ENCODE measurements at places on chromosomes 12 and 14.

DNA sequence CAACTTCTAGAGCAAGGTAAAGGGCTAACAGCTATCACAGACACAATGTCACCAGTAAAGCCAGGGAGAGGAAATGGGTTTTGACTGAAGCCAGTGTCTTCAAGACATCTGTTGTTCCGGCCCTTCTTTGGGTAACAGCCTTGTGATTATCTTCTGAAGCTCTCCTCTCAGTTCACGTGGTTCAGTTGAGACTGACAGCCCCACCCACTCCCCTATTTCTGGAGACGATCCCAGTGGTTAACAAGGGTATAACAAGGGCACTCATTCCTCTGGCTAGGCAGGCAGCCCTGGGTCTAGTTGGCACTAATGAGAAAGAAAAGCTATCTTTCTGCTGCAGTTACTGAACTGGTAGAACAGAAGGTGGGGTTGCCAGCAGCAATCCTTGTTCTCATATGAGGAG, 6.9 kb downstream of the GNPTAB start:
- peak; percentile 69 for DNase-seq

GRCh38 chr12:21155522-21156351, 24.7 kb downstream of the SLCO1B1 start:
- DNase-seq, result no peak

DNA sequence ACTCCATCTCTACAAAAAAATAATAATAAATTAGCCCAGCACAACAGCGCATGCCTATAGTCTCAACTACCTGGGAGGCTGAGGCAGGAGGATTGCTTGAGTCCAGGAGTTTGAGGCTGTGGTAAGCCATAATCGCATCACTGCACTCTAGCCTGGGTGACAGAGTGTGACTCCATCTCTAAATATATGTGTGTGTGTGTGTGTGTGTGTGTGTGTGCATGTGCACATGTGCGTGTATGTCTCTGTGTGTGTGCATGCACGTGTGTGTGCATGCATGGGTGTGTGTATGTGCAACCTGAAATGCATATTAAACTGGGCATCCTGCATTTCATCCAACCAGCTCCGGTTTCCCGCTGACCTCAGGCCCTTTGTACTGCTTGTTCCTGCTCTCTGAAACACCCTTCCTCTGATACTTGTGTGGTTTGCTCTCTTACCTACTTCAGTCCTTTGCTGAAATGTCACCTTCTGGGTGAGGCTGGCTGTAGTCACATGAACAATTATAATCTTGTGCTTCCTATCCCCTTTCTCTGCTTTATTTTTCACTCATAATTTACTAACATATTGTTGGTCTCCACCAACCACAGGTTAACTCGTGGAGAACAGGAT, 46.9 kb downstream of the PHLDA1 start:
- no peak for DNase-seq

DNA sequence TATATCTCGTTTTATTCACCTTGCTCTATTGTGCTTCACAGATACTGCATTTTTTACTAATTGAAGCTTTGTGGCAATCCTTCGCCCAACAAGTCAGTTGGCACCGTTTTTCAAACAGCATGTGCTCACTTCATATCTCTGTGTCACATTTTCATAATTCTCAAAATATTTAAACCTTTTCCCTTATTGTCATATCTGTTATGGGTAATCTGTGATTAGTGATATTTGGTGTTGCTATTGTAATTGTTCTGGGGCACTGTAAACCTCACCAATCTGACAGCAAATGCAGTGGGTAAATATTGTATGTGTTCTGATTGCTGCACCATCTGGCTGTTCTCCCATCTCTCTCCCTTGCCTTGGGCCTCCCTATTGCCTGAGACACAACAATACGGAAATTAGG, 191.3 kb downstream of the BTG1 start:
- DNase-seq, result no peak

DNA sequence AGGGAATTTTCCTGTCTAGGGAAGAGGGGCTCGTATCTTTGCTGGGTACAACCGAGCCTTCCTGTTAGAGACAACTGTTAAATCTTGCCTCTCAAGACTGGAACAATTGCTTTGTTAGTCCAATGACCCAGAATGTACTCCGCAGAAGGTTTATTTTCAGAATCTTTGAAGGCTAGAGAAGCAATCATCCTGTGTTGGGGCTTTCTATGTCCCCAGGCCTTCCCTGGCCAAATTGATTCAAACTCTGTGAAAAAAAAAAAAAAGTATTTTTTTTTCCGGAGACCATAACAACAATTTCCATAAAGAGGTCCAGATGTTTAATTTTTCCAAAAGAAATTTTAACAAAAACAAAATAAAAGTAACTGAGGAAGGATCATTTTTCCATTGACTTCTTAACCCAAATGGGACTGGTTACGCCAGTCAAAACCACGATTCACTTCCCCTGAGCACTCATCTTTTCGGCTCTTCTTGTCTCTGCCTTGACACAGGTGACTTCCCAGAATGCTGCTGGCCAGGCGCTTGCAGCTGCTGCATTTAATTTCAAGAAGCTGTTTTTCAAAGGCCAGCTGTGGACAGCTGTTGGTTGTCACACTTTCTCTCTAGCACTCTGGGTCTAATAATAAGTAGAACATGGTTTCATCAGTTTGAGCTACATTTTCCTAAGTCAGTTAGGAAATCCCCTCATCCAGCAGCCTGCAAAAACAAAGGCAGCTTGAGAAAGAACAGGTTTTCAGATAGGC, 81.6 kb upstream of the MANSC4 start:
- DNase-seq, result no peak

DNA sequence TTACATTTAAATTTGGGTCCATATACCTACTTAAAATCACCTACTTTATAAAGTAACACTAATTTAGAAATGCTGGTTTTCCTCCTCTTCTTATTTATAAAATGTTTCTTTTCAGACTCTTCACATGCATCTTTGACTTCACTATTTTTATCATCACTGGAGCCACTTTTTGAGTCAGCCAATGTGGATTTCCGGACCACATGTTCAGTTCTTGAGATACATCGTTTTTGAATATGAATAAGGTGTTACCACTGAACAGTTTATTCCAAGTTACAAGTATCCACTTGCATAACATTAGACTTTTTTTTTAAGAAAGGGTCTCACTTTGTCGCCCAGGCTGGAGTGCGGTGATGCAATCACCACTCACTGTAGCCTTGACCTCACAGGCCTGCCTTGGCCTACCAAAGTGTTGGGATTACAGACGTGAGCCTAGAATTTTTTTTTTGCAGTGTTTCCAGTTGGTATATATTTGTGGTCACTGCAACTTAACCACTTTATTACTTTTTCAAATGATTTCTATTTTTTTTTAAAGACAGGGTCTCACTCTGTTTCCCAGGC, 5.7 kb downstream of the FNTB start:
- DNase-seq, result no peak

GRCh38 chr14:53539489-53540126, 386.5 kb upstream of the DDHD1 start:
- peak; percentile 59 for DNase-seq

Measured in suppressor macrophage treated with lipopolysaccharide for 4 hours (primary cell).